ENCODE measurements at places on chromosomes 12 and 14.

DNA sequence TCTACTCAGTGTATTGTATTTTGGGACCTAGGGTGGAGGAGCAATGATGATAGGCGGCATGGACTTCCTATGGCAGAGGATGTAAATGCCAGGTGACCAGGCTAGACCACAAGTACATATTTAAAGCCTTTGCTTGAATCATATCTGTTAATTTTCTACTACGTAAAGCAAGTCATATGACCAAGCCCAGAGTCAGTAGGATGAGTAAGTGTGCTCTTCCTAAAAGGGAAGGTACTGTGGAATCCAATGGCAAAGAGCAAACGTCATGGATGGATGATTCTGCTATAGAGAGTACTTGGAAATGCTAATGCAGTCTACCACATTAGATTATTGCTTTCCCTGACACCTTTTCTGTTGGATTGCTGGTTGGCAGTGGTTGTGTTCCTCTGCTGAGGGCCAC is 16.8 kb downstream of the GPATCH2L start:
- no peak for DNase-seq

- no peak for DNase-seq
Observed at GRCh38 chr14:106208794-106209193, 682.4 kb downstream of the TMEM121 start.

DNA sequence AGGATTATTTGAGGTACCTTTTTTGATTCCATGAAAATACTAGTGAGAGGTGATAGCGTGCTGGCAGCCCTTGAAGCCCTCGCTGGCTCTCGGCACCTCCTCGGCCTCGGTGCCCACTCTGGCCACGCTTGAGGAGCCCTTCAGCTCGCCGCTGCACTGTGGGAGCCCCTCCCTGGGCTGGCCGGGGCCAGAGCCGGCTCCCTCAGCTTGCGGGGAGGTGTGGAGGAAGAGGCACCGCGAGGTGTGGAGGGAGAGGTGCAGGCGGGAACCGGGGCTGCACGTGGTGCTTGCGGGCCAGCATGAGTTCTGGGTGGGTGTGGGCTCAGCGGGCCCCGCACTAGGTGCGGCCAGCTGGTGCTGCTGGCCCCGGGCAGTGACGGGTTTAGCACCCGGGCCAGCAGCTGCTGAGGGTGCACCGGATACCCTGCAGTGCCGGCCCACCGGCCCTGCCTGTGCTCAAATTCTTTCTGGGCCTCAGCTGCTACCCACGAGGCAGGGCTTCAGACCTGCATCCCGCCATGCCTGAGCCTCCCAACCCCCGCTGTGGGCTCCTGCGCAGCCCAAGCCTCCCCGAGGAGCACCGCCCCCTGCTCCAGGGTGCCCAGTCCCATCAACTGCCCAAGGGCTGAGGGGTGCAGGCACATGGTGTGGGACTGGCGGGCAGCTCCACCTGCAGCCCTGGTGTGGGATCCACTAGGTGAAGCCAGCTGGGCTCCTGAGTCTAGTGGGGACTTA is 7.4 kb downstream of the MOK start:
- no peak for DNase-seq

GRCh38 chr12:68803948-68804656 is 3.9 kb upstream of the MDM2 start:
- DNase-seq = no peak

DNA sequence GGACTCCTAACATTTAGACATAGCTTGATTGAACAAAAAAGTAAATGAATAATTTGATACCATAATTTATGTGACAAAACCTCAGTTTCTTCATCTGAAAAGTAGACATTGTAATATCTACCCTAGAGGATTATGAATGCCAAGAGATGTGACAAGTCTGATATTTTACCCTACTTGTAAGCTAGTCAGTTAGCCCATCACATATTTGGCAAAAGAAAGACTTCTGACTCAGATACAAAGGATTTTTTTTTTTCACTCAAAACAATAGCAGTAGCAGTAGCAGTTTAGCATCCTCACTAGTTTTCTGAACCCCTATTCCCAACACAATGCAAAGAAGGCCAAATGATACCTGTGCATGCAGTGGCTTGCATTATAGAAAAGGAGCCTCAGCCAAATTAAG is 377.3 kb upstream of the E2F7 start:
- no peak for DNase-seq

GRCh38 chr12:25960143-25960542 is 1.7 kb downstream of the RASSF8 start:
- no peak for DNase-seq

GRCh38 chr14:21494902-21495762 is 16.0 kb downstream of the METTL3 start:
- no peak for DNase-seq

DNA sequence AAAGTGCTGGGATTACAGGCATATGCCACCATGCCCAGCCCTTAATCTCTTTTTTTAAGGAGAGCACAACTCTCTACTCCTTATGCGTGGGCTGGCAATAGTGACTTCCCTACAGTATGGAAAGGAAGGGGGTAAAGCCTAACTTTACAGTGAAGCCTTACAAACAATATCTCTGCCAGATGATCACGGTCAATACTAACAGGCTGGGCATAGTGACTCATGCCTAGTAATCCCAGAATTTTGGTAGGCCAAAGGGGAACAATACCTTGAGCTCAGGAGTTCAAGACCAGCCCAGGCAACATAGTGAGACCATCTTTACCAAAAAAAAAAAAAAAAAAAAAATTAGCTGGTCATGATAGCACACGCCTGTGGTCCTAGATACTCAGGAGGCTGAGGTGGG is 5.6 kb downstream of the PYM1 start:
- DNase-seq = no peak

GRCh38 chr12:3750616-3751015 is 2.3 kb downstream of the CRACR2A start:
- DNase-seq = no peak

GRCh38 chr12:59010941-59011340 is 90.6 kb upstream of the LRIG3 start:
- DNase-seq = no peak

DNA sequence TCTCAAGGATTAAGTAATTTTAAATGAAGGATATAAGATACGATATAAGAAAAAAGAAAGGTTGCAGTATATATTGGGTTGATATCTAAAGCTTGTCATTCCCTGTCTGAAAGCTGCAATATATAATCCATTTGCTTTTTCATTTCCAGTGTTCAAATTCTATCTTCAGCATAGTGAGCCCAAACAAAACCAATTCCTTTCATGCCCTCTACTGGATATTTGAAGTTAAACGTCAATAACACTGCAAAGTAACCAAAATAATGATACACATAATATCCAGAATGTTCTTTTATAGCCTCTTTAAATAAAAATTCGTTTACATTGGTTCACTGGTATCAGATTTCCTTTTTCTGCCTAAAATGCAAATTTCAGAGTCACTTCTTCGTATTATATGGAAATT is 64.5 kb upstream of the DAAM1 start:
- no peak for DNase-seq

- DNase-seq = no peak
Observed at GRCh38 chr12:122996188-122996601, 15.7 kb downstream of the ARL6IP4 start.

DNA sequence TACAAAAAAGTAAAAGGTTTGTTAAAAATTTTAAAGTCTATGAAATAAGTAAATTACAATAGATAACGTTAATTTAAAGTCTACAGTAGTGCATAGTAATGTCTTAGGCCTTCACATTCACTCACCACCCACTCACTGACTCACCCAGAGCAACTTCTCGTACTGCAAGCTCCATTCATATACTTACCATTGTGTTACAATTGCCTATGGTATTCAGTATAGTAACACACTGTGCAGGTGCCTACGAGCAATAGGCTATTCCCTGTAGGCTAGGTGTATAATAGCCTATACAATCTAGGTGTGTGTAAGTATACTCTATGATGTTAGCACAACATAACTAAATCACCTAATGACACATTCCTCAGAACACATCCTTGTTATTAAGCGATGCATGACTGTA is 435.3 kb upstream of the TMTC1 start:
- no peak for DNase-seq

DNA sequence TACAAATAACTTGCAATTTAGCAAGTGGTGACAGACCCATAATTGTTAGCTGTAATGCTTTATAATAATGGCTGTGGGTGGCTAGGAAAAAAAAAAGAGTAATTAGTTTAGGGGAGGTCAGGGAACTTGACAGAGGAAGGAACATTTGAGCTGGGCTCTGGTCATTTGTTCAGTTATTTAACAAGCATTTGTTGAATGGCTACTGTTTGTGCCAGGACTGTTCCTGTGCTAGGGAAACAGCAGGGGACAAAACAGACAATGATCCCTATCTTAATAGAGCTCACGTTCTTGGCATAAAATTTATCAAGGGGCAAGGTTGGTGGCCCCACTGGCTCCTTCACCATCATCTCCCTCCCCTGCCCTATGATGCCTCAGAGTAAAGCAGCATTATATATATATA is 18.5 kb downstream of the CHST11 start:
- DNase-seq = no peak

- no peak for DNase-seq
Observed at GRCh38 chr14:62696929-62697328, 348.3 kb downstream of the KCNH5 start.

DNA sequence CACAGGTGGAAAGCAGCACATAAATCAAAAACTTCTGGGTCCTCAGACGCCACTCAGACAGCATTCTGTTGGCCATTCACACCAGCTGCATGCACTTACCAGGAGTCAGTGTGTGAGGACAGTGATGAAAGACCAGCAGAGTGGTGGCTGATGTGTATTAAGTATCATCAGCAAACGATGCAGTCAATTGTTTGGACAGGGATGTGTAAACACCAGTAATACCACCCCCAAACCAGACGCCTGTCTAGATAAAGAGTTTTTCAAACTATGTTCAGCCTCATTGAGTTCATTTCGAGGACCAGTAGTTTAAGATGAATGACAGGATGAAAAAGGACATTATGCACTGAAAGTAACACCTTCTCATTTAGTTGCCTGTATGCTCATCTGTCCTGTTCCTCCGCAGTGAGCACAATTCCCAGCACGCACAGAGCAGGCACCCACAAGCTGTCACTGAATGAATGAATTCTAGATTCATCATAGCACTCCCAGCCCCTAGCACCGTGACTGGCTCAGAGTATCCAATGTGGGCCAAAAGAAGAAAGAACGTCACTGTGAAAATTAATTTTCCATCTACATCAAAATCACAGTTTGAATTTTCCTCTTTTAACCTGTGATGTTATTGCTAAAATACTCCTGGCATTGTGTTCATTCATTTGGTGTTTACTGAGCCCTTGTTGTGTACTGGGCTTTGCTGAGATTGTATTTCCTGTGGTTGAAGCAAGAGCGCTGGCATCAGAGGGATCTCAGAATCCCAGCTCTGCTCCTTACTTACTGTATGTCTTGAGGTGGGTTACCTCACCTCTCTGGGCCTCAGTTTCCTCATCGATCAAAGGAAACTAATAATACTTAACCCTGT is 124.8 kb upstream of the NOS1 start:
- no peak for DNase-seq

DNA sequence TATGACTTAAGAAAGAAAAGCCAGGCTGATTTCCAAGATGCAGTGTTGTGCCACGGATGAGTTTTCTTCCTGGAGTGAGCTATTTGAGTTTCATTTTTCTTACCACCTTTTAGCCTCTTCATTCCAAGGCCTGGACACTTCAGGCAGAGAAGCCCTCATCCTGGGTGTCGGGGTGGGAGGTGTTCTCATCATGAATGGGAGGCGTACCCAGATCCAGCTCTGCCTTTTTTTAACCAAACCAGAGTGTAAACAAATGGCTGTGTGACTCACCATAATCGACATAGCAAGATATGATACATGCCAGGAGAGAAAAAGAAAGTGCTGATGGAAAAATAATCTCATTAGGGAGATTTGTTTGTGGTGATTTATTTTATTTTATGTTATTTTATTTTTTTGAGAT is 79.9 kb downstream of the ARF6 start:
- no peak for DNase-seq

DNA sequence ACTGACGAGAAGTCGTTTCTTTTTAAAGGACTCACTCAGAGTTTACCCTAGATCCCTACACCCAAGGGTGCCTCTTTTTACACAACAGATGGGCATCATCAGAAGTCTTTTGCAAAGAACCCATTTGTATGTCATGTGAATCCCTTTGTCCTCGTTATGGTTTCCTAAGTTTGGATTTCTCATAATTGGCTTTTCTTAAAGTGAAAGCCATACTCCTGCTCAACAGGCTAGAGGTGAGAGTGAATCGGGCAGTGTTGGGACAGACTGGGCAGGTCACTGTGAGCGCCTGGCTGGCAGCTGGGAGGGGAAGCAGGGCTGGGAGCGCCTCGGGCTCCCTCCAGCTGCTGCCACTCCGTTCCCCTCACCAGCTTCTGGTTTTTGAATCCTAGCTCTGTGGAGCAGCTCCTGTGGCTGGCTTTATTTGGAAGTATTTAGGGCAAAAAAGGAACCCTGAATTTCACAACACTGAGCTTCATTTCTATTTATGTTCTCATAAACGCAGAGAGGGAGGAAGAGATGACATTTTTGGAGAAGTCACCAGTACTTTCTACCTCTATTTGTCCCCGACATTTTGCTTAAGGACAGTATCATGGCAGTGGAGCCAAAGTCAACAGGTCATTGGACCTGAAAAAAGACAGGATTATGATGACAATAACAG is 63.8 kb upstream of the ACTN1 start:
- no peak for DNase-seq

GRCh38 chr12:79322905-79323304 is 367.9 kb downstream of the PAWR start:
- no peak for DNase-seq

DNA sequence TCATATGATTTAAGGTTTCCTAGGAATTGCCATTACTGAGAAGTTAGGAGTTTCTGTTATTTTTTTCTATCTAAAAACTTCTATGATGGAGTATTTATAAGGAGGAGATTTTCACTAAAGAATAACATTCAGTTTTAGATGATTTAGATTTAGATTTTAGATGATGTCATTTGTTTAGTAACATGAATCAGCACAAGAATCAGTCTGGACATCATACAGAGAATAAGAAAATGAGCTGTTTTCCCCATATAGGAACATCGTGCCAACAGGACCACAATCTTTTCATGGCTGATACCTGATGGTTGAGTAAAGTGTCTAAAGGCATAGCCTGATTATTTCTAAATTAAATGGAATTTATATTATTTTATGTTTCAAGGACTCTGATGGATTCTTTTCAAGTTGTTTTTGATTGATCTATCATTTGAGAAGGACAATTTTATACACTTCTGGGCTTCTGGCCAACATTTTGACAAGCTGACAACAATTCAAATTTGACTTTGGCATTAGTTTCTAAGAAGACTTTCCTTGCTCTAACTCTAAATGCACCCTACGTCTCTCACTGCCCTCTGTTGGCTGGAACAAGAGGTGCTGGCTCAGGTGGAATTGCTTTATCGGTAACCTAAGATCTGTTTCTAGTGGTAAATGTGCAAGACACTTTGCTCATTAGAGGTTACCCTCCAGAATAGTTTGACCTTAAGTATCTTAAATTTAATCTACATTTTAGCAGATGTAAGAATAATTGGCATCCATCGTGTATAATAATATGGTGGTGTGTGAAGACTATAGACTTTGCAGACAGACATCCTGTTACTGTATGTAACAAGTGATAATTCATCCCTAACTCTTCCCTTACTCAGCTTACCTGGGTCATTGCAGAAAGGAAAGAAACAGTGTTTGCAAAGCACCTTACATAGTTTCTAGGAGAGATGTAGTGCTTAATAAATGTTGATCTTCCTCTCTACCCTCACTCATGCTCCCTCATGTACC is 42.8 kb upstream of the CPSF6 start:
- DNase-seq = no peak

- DNase-seq = no peak
Observed at GRCh38 chr14:95770777-95771176, 56.9 kb upstream of the TCL1A start.

- no peak for DNase-seq
Observed at GRCh38 chr12:24455811-24456210, 493.1 kb downstream of the BCAT1 start.

- DNase-seq = no peak
Observed at GRCh38 chr12:18583655-18584054, 154.2 kb downstream of the PLCZ1 start.

All from activated CD8-positive, alpha-beta memory T cell treated with anti-CD3 and anti-CD28 coated beads for 4 hours (primary cell).